ENCODE measurements at places on chromosomes 7 and 10.
A peak's percentile ranks its signal among the peaks of the same experiment; 100 is the strongest.

DNA sequence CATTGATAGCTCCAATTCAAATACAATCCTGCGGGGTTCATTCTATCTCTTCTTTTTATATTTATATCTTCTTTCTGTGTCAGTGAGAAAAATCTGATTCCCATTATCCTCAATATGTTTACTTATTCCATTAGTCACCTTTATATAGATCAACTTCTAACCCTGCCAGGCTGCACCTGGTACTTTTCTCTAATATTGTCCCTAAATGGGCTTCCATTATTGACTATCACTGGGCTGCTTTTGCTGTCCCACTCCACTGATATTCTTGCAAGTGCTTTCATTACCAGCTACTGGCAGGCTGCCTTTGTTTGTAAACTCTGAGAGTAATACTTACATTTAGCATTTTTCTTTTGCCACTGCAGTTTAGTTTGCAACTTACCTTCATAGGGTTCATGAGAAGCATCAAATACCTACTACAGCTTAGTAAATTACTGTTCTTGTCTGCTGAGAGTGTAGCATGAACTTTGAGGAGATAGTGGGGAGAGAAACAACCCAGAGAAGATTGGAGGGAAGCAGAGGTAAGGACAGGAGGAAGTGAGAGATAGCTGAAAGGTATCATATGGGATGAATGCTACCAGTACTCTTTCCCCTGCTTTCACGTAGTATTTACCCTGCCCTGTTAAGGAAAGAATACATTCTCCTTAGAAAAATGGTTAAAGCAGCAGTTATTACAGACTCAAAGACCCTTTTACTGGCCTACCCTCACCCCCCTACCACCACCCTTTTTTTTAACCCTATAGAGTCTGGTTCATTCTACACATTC lies 119.1 kb downstream of the PHTF2 start:
- no peak for DNase-seq

GRCh38 chr10:86944907-86945306 lies 12.5 kb downstream of the MMRN2 start:
- DNase-seq: no peak

GRCh38 chr10:69802424-69803161 lies 887 bp downstream of the COL13A1 start:
- peak; percentile 57 for DNase-seq

- DNase-seq: no peak
These were observed 366.6 kb downstream of the EXOC4 start for GRCh38 chr7:133619491-133619890.

GRCh38 chr7:95897557-95898251 lies 125.3 kb downstream of the DYNC1I1 start:
- no peak for DNase-seq

- no peak for DNase-seq
These were observed 113.8 kb upstream of the ITGB1 start for GRCh38 chr10:33071857-33072256.

- DNase-seq: no peak
These were observed 64.9 kb upstream of the ASAH2 start for GRCh38 chr10:50316174-50316573.

GRCh38 chr10:61140765-61141392 lies 196.9 kb upstream of the RHOBTB1 start:
- no peak for DNase-seq

DNA sequence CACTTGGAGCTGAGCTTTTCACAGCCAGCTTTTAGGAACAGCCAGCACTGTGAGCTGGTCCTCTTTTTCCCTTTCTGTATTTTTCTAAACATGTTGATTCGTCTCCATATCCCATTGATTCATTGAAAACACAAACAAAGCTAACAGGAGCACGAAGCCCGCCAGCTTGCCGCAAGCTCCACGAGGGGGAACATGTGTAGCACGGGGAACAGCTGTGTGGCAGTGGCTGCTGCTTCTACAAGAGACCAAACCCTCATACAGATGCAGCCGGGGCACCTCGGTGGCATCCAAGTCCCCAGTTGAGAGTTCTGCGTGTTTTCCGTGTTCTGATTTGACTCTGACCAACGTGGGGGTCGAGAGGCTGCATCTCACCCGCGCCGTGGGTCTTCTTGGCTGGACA lies 80.8 kb upstream of the SH2B2 start:
- no peak for DNase-seq

DNA sequence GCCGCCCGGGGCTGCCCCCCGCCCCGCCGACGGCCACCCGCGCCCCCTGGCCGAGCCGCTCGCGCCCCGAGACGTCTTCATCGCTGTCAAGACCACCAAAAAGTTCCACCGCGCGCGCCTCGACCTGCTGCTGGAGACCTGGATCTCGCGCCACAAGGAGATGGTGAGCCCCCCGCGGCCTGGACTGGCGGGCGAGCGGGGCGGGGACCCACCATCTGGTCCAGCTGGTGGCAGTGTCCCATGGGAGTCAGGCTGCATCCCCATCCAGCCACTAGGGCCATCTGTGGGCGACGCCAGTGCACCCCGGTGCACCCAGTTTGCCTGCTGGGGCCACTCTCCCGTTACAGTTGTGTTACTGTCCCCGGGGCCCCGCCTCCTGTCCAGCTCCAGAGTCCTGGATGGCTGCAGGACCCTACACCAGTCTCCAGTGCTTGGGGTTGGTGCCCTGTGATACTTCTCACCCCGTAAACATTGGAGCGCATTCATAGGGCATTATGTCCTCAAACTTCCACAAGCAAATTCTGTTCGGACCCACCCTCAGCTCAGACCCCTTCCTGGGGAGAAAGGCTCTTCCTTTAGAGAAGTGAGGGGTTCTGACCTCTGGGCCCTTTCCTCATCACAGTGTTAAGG lies 672 bp downstream of the LFNG start:
- no peak for DNase-seq

DNA sequence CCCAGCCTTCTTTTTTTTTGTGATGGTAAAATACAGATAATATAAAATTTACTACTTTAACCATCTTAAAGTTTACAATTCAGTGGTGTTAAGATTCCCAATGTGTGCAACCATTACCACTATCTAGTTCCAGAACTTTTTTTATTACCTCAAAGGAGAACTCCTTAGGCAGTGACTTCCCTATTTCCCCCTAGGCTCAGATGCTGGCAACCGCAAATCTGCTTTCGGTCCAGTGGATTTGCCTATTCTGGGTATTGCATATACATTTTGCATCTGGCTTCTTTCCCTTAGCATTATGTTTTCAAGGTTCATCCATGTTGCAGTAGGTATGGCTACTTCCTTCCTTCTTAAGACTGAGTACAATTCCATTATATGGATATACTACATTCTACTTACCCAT lies 56.5 kb downstream of the AFAP1L2 start:
- DNase-seq: no peak

DNA sequence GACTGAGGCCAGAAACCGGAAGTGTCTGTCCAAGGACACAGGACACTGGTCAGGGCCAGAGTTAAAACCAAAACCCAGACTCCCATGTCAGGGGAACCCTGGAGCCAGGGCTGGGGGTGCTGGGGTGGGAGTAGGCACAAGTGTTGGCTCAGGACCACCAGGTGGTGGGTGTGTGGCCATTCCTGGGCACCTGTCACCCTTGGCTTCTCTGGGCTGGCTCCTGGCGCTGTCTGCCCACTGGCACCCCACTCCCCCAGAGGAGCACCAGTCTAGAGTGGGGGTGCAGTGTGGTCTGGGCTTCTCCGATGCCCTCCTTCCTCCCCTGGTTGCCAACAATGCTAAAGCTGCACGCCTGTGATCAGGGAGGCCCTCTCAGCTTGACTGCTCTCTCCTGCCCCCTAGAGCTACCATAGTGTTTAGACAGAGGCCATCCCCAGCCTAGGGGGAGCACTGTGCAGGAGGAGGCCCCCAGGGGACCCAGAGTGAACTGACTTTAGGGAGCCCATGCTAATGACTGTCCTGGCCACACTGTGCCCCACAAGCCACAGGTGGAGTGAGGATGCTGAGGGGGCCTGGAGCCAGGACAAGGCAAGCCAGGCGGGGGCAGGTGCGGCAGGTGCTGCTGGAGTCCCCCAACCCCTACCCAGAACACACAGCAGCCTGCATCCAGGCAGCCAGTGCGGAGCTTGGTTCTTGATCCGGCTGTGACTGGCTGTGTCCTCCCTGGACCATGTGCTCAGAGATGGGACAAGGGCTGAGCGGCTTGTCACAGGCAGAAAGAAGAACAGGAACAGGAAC lies 11.0 kb downstream of the RASGEF1A start:
- no peak for DNase-seq

DNA sequence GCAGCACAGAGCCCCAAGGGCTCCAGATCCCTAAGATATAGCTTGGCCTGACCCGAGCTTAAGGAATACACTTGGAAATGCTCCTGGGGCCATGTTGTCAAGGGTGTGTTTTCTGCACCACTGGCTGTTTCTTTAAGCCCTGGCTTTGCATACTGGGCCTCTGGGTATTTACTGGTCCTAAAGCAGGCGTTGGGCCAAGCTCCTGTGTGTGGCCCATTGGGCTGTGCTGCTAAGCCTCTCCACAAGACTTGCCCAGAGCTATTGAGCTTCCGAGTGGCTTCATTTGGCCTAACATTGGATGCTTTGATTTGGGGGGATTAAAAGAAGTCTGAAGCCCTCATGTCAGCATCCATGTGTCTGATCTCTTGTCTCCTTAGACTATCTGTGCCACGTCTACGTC lies 5.2 kb downstream of the YKT6 start:
- no peak for DNase-seq

DNA sequence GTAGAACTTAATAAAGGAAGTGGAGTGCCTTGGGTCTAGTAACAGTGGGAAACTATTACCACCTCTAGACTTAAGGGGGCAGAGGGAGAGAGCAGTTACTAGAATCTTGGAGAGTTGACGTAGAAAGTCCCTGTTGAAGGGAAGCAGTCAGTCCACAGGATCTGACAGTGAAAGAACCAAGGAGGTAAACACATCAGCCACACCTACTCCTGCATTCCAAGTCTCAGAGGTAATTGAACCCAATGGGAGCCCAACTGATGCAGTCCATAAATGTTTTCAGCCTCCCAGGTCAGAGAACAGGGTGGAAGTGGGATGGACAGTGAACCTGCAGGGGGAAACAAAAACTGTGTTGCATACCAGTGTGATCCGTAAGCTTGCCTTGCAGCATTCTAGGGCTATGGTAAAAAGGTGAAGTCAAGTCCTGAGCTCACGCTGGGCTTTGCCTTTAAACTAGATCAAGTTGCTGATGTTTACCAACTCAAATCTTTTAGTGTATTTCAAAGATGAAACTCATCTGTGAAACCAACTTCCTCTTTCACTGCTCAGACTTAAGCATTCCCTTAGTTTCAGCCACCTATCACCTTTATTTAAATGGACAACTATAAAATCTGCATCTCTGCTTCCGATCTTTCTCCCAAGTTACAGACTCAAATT lies 57.2 kb downstream of the SLC16A12 start:
- DNase-seq: no peak

GRCh38 chr7:7793921-7794320 lies 75.5 kb upstream of the RPA3 start:
- no peak for DNase-seq

GRCh38 chr10:125548878-125549277 lies 134.1 kb downstream of the TEX36 start:
- DNase-seq: no peak

DNA sequence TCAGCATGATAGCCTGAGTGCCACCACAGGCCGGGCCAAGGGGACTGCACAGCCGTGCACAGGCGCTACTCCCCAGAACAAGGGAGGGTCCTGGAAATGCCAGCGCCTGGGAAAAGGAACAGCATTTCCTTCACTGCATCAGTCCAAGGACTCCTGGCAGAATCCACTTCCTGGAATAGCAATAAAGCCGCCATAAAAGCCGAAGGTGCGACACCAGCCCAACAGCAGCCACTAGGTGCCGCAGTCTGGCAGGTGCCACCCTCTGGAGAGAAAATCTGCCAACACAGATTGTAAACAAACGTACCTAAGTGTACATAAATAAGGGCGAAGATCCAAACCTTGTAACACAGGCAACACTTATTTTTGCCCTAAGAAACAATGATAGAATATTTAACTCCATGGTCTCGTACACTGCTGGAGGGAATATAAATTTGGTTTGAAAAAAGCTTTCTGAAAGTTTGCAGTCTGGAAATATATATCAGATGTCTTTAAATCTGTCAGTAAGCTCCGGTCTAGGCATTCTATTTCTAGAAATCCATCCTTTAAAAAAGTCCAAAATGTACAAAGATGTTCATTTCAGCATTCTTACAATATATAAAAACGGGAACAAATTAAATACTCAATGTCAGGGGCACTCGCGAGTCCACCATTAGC lies 22.2 kb downstream of the VOPP1 start:
- no peak for DNase-seq

- DNase-seq: no peak
These were observed 23.4 kb downstream of the CAMK2G start for GRCh38 chr10:73850863-73851461.

- DNase-seq: no peak
These were observed 17.6 kb downstream of the SRI start for GRCh38 chr7:88202278-88202677.

DNA sequence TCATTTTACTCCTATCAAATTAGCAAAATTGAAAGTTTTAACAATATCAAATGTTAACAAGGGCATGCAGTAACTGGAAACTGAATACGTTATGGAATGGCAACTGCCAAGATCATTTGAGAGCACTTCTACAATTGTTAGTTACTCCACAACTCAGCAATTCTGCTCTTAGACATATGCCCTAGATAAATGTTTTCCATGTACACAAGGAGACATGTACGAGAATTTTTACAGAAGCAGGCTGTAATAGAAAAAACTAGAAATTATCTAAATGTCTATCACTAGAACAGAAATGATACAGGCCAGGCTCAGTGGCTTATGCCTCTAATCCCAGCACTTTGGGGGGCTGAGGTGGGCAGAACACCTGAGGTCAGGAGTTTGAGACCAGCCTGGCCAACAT lies 7.0 kb downstream of the PSAP start:
- DNase-seq: no peak

- no peak for DNase-seq
These were observed 47.8 kb downstream of the BRI3 start for GRCh38 chr7:98329100-98329790.

DNA sequence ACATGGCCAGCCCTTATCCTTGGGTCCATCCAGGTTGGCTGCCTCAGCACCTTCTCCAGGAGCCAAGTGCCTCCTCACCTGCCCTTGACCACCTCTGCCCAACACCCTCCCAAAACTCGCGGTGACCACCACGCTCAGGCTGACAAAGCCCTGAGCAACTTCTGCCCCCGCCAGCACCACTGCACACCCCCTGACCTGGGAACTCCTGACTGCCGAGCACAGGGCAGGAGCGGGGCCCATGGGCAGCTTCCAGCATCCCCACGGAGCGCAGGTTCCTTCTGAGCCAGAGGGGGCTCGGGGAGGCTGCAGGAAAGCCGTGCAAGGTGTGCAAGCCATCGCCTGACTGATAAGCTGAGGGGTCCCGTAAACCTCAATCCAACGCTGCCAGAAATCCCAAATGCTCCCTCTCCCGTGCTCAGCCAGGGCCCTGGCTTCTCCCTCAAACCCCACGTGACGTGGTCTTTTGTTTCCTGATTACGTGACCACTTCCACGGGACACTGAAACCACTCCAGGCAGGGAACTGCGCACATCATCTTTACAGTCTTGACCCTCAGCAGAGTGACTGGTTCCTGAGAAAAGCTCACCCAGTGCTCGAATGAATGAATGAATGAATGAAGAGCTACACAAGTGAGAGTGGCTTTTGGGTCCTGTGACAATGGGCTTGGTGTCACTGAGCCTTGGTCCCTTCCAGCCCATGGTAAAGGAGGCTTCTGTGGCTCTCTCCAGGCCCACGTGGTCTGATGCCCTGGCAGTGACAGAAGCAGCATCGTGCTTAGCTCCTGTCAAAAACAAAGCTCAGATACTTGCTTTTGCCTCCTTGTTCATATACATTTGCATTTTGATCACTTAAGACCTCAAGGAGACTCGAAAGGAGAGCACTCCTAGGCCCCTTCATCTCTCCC lies 249.8 kb upstream of the PPP2R2D start:
- no peak for DNase-seq
